ENCODE measurements at places on chromosomes 16 and 17.

DNA sequence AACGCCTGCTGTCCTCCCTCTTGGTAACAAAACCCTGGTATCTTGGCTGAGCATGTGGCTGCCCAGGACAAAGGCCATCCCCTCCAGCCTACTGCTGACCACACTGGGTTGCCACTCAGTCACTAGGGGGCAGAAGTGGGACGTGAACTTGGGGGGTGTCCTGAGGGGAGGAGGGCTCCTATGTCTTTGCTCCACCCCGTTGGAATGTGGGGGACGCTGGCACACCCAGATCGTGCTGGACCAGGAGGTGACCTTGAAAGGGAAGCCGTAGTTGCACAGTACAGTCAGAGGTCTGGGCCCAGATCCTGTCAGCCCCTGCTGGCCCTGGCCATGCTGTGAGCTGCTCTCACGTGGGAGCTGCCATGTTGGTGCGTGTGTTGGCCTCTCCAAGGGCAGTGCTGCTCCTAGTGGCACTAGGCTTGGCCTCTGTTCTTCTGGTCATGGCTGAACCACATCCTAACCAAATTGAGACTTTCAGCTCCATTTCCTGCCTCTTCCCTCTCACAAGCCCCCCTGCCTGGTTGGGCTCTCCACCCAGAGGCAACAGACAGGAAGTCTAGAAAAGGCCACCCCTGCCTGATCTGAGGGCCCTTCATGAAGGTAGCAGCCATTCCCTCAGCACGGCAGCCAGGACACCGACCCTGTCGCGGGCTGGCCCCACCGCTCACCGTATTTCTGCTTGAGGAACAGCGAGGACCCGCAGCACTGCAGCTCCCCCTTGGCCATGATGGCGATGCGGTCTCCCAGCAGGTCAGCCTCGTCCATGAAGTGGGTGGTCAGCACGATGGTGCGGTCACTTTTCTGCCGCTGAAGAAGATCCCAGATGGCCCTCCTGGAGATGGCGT, 29.0 kb upstream of the RNPS1 start:
- DNase-seq, result peak; percentile 63

- no peak for DNase-seq
These were observed 194.1 kb downstream of the RBFOX1 start for GRCh38 chr16:7526736-7527135.

- DNase-seq, result peak; percentile 82
These were observed at the start of gene NT5M for GRCh38 chr17:17303010-17303846. Gene NT5M (plus strand): TSS chr17:17303373. CDS start chr17:17303551, 178 bp downstream.

DNA sequence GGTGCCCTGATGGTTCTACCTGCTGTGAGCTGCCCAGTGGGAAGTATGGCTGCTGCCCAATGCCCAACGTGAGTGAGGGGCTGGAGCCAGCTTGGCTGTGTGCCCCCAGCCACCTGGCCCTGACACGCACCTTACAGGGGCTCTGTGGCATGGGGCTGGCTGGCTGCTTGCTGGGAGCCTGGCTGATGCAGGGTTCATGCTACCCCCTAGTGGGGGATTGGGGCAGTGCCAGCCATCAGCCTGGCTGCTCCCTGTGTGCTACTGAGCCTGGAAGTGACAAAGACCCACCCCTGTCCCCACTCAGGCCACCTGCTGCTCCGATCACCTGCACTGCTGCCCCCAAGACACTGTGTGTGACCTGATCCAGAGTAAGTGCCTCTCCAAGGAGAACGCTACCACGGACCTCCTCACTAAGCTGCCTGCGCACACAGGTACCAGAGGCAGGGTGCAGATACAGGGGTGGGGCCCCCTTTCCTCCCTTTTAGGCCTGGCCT, 5.7 kb downstream of the GRN start:
- peak; percentile 86 for DNase-seq

- DNase-seq, result no peak
These were observed 15.1 kb downstream of the CEP20 start for GRCh38 chr16:15873301-15873700.

- no peak for DNase-seq
These were observed 5.1 kb upstream of the PYY start for GRCh38 chr17:43958748-43959352.

DNA sequence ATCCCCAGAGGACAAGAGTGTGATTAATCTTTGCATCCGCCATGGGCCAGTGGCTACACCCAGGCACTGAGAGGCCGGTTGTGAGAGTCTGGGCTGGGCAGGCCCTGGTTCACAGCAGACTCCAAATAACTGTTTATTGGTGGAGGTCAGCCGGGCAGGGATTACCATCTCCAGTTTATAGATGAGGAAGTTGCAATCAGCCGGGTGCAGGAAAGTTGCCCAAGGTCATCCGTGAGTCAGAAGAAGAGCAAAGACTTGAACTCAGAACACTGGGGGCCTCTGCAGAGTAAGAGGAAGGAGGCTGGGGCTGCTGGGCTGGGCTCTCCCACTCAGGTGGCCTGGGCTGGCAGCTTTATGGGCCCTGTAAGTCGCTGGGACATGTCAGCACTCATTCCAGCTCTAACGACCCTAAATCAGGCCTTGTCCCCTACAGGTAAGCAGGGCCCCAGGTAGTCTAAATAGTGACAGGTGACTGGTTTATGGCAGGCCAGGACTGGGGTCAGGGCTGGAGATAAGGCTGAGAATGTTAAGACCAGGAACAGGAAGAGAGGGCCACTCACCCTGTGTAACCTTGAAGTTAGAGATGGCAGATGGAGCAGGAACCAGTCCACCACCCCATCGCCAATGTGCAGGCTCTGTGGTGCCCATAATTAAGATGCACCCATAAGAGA, 2.1 kb upstream of the CA4 start:
- no peak for DNase-seq

DNA sequence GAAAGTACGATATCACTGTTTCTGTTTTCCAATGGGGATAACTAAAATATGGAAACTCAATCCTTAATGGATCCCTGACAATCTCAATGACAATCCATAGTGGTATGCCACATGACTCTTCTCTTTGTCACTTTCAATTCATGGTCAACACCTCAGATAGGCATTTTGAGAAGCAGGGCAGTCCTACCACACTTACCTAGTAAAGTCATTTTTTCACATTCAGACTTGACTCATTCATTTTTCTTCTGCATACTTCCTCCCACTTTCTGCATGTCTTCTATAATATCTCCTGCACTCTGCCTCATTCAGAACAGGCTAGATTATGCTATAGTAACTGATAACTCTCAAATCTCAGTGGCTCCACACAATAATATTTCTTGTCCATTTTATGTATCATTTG, 117.5 kb downstream of the FTO start:
- DNase-seq, result no peak

DNA sequence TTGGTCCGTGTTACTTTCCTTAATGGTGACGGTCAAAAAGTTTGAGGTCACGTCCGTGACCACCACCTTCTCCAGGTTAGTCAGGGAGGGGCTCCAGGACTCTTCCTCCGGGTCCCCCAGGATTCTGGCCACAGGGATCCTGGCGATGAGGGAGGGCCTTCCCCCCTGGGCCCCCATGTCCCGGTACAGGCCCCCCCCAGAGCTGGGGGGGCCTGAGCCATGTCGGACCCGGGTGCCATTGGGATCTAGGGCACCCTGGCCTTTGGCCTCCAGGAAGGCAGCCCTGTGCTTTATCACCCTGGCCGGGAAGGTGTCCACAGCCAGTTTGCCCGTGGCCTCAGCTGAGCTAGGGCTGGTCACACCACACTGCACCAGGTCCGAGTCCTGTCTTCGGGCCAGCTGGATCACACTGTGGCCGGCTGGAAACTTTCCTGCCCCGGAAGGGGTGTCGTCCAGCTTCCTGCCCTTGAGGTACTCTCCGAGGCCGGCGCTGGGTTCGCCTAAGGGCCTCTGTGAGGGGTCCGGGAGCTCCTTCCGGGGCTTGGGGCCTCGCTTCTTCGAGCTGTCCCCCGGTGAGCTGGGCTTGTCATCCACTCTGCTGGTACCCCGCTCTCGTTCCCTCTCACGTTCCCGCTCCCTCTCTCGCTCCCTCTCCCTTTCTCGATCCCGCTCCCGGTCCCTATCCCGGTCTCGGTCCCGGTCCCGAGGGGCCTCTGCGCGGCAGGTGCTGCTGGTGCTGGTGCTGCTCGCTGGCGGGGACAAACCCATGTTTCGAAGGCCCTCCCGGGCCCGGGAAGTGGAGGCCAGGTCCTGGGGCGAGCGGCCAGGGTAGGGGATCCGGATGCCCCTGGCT, 2.0 kb downstream of the CBX8 start:
- no peak for DNase-seq

- no peak for DNase-seq
These were observed 10.0 kb upstream of the MYCBPAP start for GRCh38 chr17:50498021-50498874.

GRCh38 chr16:1225051-1225451, at the start of gene TPSG1:
Gene TPSG1 (minus strand): TSS chr16:1225268. CDS start chr16:1225252, 16 bp downstream.
- no peak for DNase-seq

GRCh38 chr17:79667746-79668145, 56.9 kb upstream of the RBFOX3 start:
- DNase-seq, result no peak

DNA sequence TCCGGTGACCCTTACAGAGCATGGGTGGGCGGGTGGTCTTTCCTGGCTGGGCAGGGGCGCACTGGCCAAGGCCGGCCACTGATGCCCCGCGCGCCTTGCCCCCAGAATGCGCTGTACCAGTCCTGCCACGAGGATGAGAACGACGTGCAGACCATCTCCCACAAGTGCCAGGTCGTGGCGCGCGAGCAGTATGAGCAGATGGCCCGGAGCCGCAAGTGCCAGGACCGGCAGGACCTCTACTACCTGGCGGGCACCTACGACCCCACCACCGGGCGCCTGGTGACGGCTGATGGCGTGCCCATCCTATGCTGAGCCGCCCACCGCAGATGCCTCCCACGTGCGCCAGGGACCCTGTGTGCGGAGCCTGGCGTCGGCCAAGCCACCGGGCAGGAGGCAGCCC, 49.1 kb downstream of the ACTG1 start:
- no peak for DNase-seq

GRCh38 chr16:11233727-11234376, 22.2 kb downstream of the SOCS1 start:
- peak; percentile 88 for DNase-seq

GRCh38 chr16:24729243-24729950, at the start of gene TNRC6A:
Gene TNRC6A (plus strand): TSS chr16:24729651. CDS start chr16:24729842, 191 bp downstream.
- peak; percentile 88 for DNase-seq

- peak; percentile 50 for DNase-seq
These were observed 55.4 kb downstream of the TNRC6C start for GRCh38 chr17:78013683-78014467.

DNA sequence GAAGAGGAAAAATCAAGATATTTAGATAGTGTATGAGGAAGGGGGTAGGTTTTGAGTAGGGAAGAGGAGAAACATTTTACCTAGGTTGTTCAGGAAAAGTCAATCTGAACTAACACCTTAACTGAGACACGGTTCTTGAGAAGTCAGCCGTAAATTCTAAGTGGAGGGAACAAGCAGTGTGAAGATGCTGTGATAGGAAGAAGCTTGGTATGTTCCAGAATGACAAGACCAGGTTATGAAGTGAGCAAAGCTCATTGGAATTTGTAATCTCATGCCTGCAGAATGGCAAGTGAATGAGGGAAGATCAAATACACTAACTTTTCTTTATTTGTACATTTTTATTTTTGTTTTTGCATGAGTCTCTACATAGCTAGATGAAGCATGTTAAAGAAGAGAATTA, 307.6 kb downstream of the ZFHX3 start:
- DNase-seq, result no peak

- no peak for DNase-seq
These were observed 13.9 kb upstream of the PMP22 start for GRCh38 chr17:15278924-15279477.

GRCh38 chr16:27291722-27292240, 22.0 kb upstream of the IL4R start:
- DNase-seq, result peak; percentile 16

DNA sequence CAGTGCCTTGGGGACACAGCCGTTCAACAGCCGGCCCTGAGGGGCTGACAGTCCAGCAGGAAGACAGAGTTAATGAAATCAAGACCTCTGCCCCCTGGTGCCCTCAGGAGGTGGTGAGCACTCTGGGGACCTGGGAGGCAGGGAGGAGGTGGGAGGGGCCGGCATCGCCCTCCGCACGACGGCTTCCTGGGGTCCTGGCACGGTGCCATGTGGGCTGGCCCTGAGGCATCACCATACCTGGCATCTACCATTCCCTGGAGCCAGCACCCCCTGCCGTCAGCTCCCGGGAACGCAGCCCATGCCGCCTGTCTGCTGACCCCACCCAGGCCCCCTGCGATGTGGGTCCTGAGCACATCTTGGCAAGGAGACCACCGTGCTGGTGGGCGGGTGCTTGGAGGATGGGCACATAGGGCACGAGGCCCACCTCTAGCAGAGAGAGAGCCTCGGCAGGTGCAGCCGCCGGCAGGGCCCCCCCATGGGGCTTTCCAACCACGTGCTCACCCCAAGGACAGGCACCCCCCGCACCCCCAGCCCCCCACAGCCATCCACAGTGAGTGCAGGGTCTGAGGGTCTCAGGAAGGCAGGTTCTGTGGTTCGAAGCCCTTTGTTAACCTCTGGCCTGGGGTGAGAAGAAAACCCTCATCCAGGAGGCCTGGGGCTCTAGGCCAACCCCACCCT, 52.5 kb downstream of the ZFPM1 start:
- peak; percentile 81 for DNase-seq

DNA sequence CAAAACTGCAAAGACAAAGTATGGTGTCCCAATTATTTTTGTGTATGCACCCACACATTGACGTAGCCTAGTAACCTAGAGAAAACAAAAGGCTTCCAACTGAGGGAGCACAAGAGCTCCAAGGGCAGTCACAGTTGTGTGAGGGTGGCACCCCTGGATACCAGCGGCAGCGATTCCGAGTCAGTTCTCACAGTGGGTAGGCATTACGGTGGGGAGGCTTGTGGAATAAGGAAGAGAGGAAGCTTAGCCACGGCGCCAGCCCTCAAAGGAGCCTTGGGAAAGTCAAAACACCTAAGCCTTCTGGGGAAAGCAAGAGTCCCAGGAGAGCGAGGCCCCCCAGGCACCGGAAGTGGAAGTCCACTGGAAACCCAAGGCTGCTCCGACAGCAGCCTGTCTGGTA, 31.0 kb upstream of the ADCY9 start:
- no peak for DNase-seq

GRCh38 chr17:64777415-64778239, 115.5 kb upstream of the SMURF2 start:
- no peak for DNase-seq

DNA sequence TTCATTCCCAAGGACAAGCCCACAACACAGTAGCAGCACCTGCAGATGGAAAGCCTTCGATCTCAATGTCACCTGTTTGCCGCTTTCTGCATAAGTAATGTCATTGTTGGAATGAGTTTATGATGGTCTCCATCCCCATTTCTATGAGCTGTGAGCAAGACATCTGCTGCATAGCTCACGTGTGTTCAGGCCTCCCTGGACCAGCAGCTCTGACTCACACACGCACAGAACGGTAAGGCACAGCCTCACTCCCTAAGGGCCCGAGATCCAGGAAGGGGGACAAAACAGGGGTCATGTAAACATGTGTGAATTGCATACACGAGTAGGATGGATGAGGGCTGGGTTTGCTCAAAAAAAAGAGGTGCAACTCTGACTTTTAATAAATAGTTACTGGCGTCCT, 223.1 kb downstream of the SOX9 start:
- no peak for DNase-seq

- no peak for DNase-seq
These were observed 46.3 kb downstream of the CCDC42 start for GRCh38 chr17:8698162-8698971.

- no peak for DNase-seq
These were observed 496.0 kb downstream of the MAF start for GRCh38 chr16:79104567-79104966.

GRCh38 chr16:52544703-52545102, 2.2 kb downstream of the TOX3 start:
- DNase-seq, result no peak

- DNase-seq, result no peak
These were observed 43.3 kb downstream of the NLK start for GRCh38 chr17:28085766-28086165.

GRCh38 chr17:2237950-2238349, 65.6 kb downstream of the SMG6 start:
- DNase-seq, result no peak

- DNase-seq, result no peak
These were observed 64.9 kb upstream of the CHMP6 start for GRCh38 chr17:80926591-80927250.

Measured in stimulated activated CD8-positive, alpha-beta memory T cell treated with anti-CD3 and anti-CD28 coated beads, Interleukin-4, amount 100 ng/mL, for 48 hours (primary cell).